ENCODE measurements at places on chromosomes 1 and 21. TPM values are rescaled to one million over a fixed set of nuclear protein-coding genes. Genes with fewer than 3 reads are reported as not detected.

- peaks cover 29% of the 10 kb centered on the region for H3K36me3 ChIP-seq
- H3K4me1 ChIP-seq = peaks cover 37% of the 10 kb centered on the region
- peak; percentile 89 for DNase-seq
- H3K27me3 ChIP-seq = no peaks in the 10 kb centered on the region
- H3K27ac ChIP-seq = peak overlapping the region; percentile 52
Measured at GRCh38 chr1:15417059-15417934, 7.6 kb downstream of the EFHD2 start.

GRCh38 chr1:91717839-91718238 lies 168.1 kb downstream of the TGFBR3 start:
- H3K4me3 ChIP-seq = no peak overlapping the region
- no peaks in the 10 kb centered on the region for H3K27me3 ChIP-seq
- H3K27ac ChIP-seq = no peak overlapping the region
- peaks cover 21% of the 10 kb centered on the region for H3K36me3 ChIP-seq
- H3K4me1 ChIP-seq = no peaks in the 10 kb centered on the region
- DNase-seq = no peak

GRCh38 chr1:65141394-65141793 lies 6.6 kb upstream of the AK4 start:
- DNase-seq = peak; percentile 77
- peaks cover 5% of the 10 kb centered on the region for H3K4me1 ChIP-seq
- H3K36me3 ChIP-seq = no peaks in the 10 kb centered on the region
- peaks cover 4% of the 10 kb centered on the region for H3K27me3 ChIP-seq

DNA sequence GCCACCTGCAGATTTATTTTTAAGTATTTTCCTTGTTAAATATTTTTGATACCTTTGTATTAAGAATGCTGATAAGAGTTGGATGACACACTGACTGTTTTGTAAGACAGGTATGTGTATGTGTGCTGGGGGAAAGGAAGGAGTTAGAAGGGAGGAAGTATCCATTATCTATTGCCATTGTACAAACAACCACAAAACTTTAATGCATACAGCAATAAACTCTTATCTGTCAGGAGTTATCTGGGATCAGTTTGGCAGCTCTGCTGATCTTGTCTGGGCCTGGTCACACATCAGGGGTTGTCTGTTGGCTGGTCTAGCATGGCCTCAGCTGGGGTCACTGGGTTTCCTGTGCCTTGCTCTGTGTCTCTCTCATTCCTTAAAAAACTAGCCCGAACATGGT lies 423.9 kb upstream of the USP24 start:
- H3K27me3 ChIP-seq = no peaks in the 10 kb centered on the region
- peaks cover 2% of the 10 kb centered on the region for H3K4me1 ChIP-seq
- H3K36me3 ChIP-seq = no peaks in the 10 kb centered on the region

GRCh38 chr1:245807306-245807705 lies 652.5 kb downstream of the KIF26B start:
- no peak overlapping the region for H3K27ac ChIP-seq
- H3K36me3 ChIP-seq = no peaks in the 10 kb centered on the region
- H3K4me3 ChIP-seq = no peak overlapping the region
- H3K4me1 ChIP-seq = peaks cover 19% of the 10 kb centered on the region
- H3K27me3 ChIP-seq = no peaks in the 10 kb centered on the region

DNA sequence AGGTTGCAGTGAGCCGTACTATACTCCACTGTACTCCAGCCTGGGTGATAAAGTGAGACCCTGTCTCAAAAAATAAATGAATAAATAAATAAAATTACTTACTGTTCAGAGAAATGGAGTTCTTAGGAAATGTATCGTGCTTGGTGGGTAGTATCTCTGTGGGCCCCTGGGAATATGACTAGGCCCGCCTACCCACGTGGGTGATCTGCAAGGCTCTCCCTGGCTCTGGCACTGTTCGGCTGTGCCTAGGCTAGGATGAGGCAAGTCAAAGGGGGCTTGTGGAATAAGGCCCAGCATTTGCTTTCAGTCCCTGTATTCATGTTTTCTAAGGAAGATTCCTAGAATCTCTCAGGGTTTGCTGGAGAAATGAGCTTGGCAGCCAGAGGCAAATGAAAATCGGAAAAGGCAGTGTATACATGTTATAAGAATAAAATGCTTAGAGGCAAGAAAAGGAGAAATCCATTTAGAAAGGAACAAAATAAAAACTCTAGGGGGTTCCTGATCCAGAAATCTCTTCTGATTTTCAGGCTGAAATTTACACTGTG lies 4.5 kb upstream of the CSRP1 start:
- no peak overlapping the region for H3K27ac ChIP-seq
- H3K4me1 ChIP-seq = peaks cover 19% of the 10 kb centered on the region
- H3K4me3 ChIP-seq = no peak overlapping the region
- H3K27me3 ChIP-seq = no peaks in the 10 kb centered on the region
- no peaks in the 10 kb centered on the region for H3K36me3 ChIP-seq
- DNase-seq = no peak

GRCh38 chr21:34122047-34122446 lies 48.7 kb downstream of the MRPS6 start:
- H3K36me3 ChIP-seq = peaks cover 22% of the 10 kb centered on the region
- no peaks in the 10 kb centered on the region for H3K27me3 ChIP-seq
- no peak for DNase-seq
- H3K27ac ChIP-seq = no peak overlapping the region
- peaks cover 5% of the 10 kb centered on the region for H3K4me1 ChIP-seq

GRCh38 chr1:4415476-4415875 lies 238.9 kb upstream of the AJAP1 start:
- no peaks in the 10 kb centered on the region for H3K27me3 ChIP-seq
- no peak overlapping the region for H3K27ac ChIP-seq
- H3K4me1 ChIP-seq = no peaks in the 10 kb centered on the region
- H3K36me3 ChIP-seq = no peaks in the 10 kb centered on the region

GRCh38 chr1:41892301-41892781 lies 26.4 kb downstream of the HIVEP3 start:
- no peaks in the 10 kb centered on the region for H3K36me3 ChIP-seq
- no peak overlapping the region for H3K27ac ChIP-seq
- H3K4me3 ChIP-seq = no peak overlapping the region
- no peaks in the 10 kb centered on the region for H3K27me3 ChIP-seq
- no peak for DNase-seq
- H3K4me1 ChIP-seq = peaks cover 6% of the 10 kb centered on the region

- H3K27me3 ChIP-seq = peaks cover 21% of the 10 kb centered on the region
- no peak overlapping the region for H3K27ac ChIP-seq
- no peaks in the 10 kb centered on the region for H3K36me3 ChIP-seq
- no peak overlapping the region for H3K4me3 ChIP-seq
- H3K4me1 ChIP-seq = no peaks in the 10 kb centered on the region
Measured at GRCh38 chr1:205030896-205031295, 12.1 kb upstream of the CNTN2 start.

GRCh38 chr1:97942161-97943123 lies 21.6 kb upstream of the DPYD start:
- H3K4me3 ChIP-seq = no peak overlapping the region
- no peaks in the 10 kb centered on the region for H3K4me1 ChIP-seq
- no peak for DNase-seq
- no peaks in the 10 kb centered on the region for H3K36me3 ChIP-seq

GRCh38 chr1:23836037-23836436 lies 10.8 kb upstream of the HMGCL start:
- peaks cover 7% of the 10 kb centered on the region for H3K27me3 ChIP-seq
- H3K4me3 ChIP-seq = no peak overlapping the region
- H3K27ac ChIP-seq = no peak overlapping the region
- H3K4me1 ChIP-seq = no peaks in the 10 kb centered on the region

- H3K4me3 ChIP-seq = peak overlapping the region; percentile 96
- DNase-seq = no peak
- H3K27me3 ChIP-seq = no peaks in the 10 kb centered on the region
Measured at GRCh38 chr1:64745986-64746940, 1.4 kb downstream of the RAVER2 start.

GRCh38 chr1:157306896-157307295 lies 168.7 kb upstream of the ETV3 start:
- no peak overlapping the region for H3K4me3 ChIP-seq
- H3K27ac ChIP-seq = no peak overlapping the region
- no peaks in the 10 kb centered on the region for H3K27me3 ChIP-seq
- H3K4me1 ChIP-seq = peaks cover 4% of the 10 kb centered on the region
- H3K36me3 ChIP-seq = no peaks in the 10 kb centered on the region
- no peak for DNase-seq

TSACC gene
- polyA plus RNA-seq = 0.81 TPM

FAAH gene
- 23.1 TPM for polyA plus RNA-seq

ZNF684 gene
- polyA plus RNA-seq = 5.6 TPM

SERINC2 gene
- polyA plus RNA-seq = 65.3 TPM

NEGR1 gene
- polyA plus RNA-seq = 9.9 TPM
